Spinal cord (tissue), 10 donors: ENCODE measurements at places on chromosomes 5 and 9.

- H3K27ac ChIP-seq: no peak overlapping the region
- no peaks in the 10 kb centered on the region for H3K27me3 ChIP-seq
- peaks cover 14% of the 10 kb centered on the region for H3K4me1 ChIP-seq
- no peaks in the 10 kb centered on the region for H3K36me3 ChIP-seq
- no peak for DNase-seq
- no peak overlapping the region for H3K4me3 ChIP-seq
Observed at GRCh38 chr5:35199886-35200285, 30.4 kb downstream of the PRLR start.

GRCh38 chr5:135991429-135991828 is 36.6 kb upstream of the LECT2 start:
- no peaks in the 10 kb centered on the region for H3K27me3 ChIP-seq
- no peak overlapping the region for H3K4me3 ChIP-seq
- peaks cover 10% of the 10 kb centered on the region for H3K4me1 ChIP-seq
- H3K27ac ChIP-seq: no peak overlapping the region
- no peak for DNase-seq

- H3K36me3 ChIP-seq: no peaks in the 10 kb centered on the region
- DNase-seq: no peak
- no peak overlapping the region for H3K27ac ChIP-seq
Observed at GRCh38 chr5:76163111-76163628, 80.0 kb downstream of the SV2C start.

- H3K27me3 ChIP-seq: no peaks in the 10 kb centered on the region
- DNase-seq: peak; percentile 78
- H3K27ac ChIP-seq: peak overlapping the region; percentile 99
- peaks cover 78% of the 10 kb centered on the region for H3K4me1 ChIP-seq
- H3K36me3 ChIP-seq: no peaks in the 10 kb centered on the region
Observed at GRCh38 chr9:129482521-129483414, 138.1 kb downstream of the C9orf50 start.

- H3K4me1 ChIP-seq: no peaks in the 10 kb centered on the region
- no peak overlapping the region for H3K27ac ChIP-seq
Observed at GRCh38 chr9:76654051-76654461, 110.2 kb upstream of the PCA3 start.

- no peaks in the 10 kb centered on the region for H3K36me3 ChIP-seq
- no peak for DNase-seq
- no peak overlapping the region for H3K4me3 ChIP-seq
- peaks cover 6% of the 10 kb centered on the region for H3K27me3 ChIP-seq
- peaks cover 44% of the 10 kb centered on the region for H3K4me1 ChIP-seq
Observed at GRCh38 chr9:38419181-38419580, 5.1 kb downstream of the IGFBPL1 start.

- H3K27me3 ChIP-seq: no peaks in the 10 kb centered on the region
- H3K4me3 ChIP-seq: no peak overlapping the region
- peaks cover 37% of the 10 kb centered on the region for H3K4me1 ChIP-seq
- H3K27ac ChIP-seq: no peak overlapping the region
Observed at GRCh38 chr9:126419475-126419874, 92.8 kb downstream of the MVB12B start.

DNA sequence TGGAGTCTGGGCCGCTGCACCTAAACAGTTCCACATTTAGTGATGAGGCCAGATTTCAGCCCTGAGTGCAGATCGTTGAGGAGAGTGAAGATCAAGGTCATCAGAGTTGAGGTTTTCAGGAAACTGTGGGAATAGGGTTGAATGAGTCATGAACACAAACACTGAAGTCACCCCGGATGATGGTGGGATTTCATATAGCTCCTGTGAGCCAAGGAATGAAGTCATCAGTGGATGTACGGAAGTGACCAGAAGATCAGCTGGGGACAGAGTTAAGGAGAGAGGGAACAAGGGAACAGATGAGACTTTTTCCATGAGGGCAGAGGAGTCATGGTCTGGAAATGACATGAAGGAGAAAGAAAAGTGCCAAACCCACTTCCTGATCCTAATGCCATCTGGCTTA is 36.5 kb downstream of the PALM2AKAP2 start:
- no peak overlapping the region for H3K27ac ChIP-seq
- no peak overlapping the region for H3K4me3 ChIP-seq
- H3K27me3 ChIP-seq: no peaks in the 10 kb centered on the region
- peak; percentile 40 for DNase-seq
- no peaks in the 10 kb centered on the region for H3K36me3 ChIP-seq
- H3K4me1 ChIP-seq: peaks cover 5% of the 10 kb centered on the region

DNA sequence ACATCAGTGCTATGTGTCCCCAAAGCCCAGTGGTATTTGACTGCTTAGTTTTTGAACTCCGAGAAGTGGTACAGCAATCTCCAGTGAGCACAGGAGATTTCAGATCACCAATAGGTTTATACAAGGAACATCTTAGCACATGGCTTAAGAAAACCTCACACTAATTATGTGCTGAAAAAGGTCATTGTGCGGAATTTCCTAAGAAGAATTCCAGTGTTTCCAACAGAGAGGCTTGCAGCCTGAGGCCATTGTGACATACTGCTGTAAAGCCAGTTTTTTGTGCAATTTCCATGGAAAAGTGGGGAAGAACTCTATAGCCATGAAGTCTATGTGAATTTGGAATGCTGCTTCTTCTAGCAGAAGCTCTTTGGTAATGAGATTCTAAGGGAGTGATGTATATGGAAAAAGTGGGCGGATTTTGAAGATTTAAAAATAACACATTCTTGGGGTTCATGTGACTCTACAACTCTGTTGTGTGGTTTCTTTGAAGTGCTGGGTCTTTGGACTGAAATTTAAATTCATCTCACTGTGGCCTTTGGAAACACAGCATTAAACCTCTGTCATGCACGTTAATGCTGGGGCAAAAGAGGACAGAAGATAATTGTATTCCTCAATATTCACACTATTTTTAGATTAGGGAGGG is 110.5 kb upstream of the CD180 start:
- peak overlapping the region; percentile 70 for H3K27ac ChIP-seq
- H3K36me3 ChIP-seq: no peaks in the 10 kb centered on the region
- no peaks in the 10 kb centered on the region for H3K27me3 ChIP-seq
